ENCODE measurements at places on chromosomes 7 and 10.

- peak; percentile 90 for DNase-seq
These were observed 2.1 kb downstream of the NFE2L3 start for GRCh38 chr7:26153823-26154783.

GRCh38 chr7:3977391-3977790 lies 676.3 kb downstream of the SDK1 start:
- DNase-seq = no peak

GRCh38 chr10:103854686-103855391 lies 537 bp downstream of the SH3PXD2A start:
- DNase-seq = no peak

DNA sequence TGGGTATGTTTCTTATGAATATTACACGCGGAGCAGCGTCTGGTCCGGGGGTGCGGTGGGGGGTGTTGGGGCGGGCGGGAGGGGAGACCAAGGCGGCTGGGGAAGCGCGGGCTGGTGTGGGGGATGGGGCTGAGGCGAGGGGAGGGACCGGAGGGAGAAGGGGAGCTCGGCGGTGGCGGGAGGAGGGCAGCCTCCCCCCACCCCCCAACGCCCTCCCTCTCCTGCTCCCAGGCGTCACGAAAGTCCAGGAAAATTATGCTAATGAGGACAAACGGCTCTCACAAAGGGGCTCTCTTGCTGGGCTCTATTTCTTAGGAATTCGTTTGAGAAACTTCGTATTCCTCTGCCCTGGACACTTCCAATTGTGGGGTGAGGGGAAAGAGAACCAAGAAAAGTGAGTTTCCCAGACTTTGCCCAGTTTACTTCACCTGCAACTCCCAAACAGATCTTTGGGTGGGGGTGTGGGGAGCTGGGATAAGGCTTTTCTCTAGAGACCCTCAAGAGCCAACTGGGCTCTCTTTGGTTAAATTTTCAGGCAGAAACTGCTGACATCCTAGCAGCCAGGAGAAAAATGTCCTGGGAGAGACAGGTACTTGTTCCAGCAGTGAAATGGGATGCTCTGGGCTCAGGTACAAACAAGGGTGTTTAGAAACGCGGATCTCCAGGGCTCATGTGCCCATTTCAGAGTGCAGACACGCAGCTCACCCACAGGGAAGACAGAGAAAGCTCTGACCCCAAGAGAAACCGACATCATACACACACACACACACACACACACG lies 11.7 kb upstream of the HOXA2 start:
- DNase-seq = no peak

Measured in iPS DF 19.7 (cell line).